Activated CD8-positive, alpha-beta memory T cell treated with anti-CD3 and anti-CD28 coated beads for 1 hour (primary cell): ENCODE measurements at places on chromosomes 4 and X.

- DNase-seq = no peak
Measured at GRCh38 chrX:16797358-16797757, 11.1 kb downstream of the TXLNG start.

- DNase-seq = no peak
Measured at GRCh38 chrX:13215729-13216128, 104.1 kb downstream of the ATXN3L start.

DNA sequence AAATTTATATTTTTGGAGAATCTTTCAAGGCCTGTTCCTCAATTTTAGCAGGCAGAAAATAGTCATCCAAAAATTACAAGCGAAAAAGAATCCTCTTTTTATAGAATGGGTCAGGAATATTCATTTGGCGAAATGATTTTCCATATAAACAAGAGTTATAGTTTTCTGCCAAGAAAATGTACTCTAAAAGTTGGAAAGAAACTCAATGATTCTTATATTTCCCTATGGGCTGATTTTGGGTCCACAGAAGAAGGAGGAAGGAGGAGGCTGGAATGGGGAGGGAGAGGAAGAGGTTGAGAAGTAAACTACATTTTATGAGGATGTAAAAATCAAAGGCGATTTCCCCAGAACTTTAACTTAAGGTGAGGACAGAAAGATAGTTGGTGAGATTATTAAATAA, 159.3 kb downstream of the DCAF12L1 start:
- no peak for DNase-seq

- no peak for DNase-seq
Measured at GRCh38 chrX:43629229-43629628, 26.9 kb upstream of the MAOA start.

GRCh38 chr4:102620697-102621497, 119.7 kb downstream of the NFKB1 start:
- no peak for DNase-seq
